Kidney (tissue), 22 donors: ENCODE measurements at places on chromosomes 4 and X. TPM values are rescaled to one million over a fixed set of nuclear protein-coding genes. Genes with fewer than 3 reads are reported as not detected.

DNA sequence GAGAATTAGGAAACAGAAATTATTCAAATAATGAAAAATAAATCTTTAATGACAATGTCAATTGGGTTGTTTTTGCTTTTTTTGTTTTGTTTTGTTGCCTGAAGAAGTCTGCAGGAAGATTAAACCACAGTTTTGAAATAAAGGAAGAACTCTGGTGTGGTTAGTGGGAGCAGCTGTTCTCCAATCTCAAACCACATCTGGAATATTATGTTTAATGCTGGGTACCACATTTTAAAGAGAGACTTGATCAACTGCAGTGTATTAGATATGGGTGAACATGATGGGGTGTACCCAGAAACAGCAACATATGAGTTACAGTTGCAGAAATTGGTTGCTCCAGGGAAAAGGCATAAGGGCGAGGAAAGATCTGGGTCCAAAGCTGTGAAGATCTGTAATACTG lies 171.2 kb upstream of the RPL34 start:
- no peak for DNase-seq

The FGFBP2 gene
- polyA plus RNA-seq, result not detected

DNA sequence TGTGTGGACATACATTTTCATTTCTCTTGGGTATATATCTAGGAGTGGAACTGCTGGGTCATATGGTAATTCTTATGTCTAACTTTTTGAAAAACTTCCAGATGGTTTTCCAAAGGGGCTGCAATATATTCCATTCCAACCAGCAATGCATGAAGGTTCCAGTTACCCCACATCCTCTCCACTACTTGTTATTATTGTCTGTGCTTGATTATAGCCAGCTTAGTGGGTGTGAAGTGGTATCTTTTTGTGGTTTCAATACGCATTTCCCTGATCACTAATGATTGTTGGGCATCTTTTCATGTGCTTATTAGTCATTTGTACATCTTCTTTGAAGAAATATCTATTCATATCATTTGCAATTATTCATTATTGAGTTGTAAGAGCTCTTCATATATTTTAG lies 31.5 kb upstream of the S100G start:
- DNase-seq, result no peak

The SUPT20HL1 gene
- polyA plus RNA-seq, result not detected

DNA sequence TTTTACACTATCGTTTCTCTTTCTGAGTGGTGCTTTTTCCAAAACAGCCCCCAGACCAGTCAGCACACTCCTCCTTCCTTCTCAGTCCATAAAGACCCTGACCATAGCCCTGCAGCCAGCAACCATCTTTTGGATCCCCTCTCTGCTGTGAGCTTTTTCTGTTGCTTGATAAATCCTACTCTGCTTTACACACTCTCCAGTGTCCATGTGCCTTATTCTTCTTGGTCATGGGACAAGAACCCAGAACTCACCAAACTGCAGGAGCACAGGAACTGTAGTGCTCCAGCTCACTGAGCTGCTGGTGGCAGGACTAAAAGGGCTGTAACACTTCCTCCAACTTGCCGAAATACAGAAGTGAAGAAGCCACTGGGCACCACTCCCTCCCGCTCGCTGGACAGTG lies 32.5 kb downstream of the COX18 start:
- DNase-seq, result no peak

GRCh38 chrX:38165023-38165422 lies 55.6 kb downstream of the SRPX start:
- no peak for DNase-seq
